Uterus (tissue), 4 donors: ENCODE measurements at places on chromosomes 2 and 18. TPM values are rescaled to one million over a fixed set of nuclear protein-coding genes. Genes with fewer than 3 reads are reported as not detected.

The WNT10A gene
- total RNA-seq: not detected

The ABCG5 gene
- not detected for total RNA-seq

The HDLBP gene
- total RNA-seq: 1,465 TPM

The OLA1 gene
- 52.6 TPM for total RNA-seq

The SERPINB3 gene
- not detected for total RNA-seq

The INHBB gene
- total RNA-seq: 5.4 TPM

The MC2R gene
- not detected for total RNA-seq

The ADGRF3 gene
- 0.21 TPM for total RNA-seq

The RAB11FIP5 gene
- total RNA-seq: 45.7 TPM

The ALPG gene
- total RNA-seq: not detected

The FOXI3 gene
- total RNA-seq: not detected

The CTNNA2 gene
- not detected for total RNA-seq

DNA sequence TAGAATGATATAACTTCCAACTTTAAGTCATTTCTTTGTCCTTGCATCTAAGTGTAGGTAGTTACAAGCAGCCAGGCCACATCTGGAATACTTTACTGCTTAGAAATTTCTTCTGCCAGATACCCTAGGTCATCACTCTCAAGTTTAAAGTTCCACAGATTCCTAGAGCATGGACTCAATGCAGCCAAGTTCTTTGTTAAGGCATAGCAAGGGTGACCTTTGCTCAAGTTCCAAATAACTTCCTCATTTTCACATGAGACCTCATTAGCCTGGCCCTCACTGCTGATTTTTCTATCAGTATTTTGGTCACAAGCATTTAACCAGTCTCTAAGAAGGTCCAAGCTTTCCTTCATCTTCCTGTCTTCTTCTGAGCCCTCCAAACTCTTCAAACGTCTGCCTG is 7.8 kb upstream of the UGT1A9 start:
- DNase-seq: no peak

GRCh38 chr2:39732482-39732881 is 46.6 kb downstream of the THUMPD2 start:
- DNase-seq: no peak

DNA sequence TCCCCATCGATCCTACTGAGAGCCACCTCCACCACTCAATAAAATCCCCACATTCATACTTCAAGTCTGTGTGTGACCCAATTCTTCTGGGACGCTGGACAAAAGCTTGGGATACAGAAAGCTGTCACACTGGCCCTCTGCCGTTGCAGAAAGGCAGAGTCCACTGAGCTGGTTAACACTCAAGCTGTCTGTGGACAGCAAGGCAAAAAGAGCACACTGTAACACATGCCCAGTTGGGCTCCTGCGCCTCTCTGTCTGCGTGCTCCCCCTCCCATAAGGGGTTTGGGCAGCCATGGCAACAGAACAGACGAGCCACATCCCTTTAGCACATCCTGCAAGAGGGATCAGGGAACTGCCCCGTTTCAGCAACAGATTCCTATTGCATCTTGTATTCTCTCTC is 106.9 kb upstream of the RGPD4 start:
- DNase-seq: no peak

DNA sequence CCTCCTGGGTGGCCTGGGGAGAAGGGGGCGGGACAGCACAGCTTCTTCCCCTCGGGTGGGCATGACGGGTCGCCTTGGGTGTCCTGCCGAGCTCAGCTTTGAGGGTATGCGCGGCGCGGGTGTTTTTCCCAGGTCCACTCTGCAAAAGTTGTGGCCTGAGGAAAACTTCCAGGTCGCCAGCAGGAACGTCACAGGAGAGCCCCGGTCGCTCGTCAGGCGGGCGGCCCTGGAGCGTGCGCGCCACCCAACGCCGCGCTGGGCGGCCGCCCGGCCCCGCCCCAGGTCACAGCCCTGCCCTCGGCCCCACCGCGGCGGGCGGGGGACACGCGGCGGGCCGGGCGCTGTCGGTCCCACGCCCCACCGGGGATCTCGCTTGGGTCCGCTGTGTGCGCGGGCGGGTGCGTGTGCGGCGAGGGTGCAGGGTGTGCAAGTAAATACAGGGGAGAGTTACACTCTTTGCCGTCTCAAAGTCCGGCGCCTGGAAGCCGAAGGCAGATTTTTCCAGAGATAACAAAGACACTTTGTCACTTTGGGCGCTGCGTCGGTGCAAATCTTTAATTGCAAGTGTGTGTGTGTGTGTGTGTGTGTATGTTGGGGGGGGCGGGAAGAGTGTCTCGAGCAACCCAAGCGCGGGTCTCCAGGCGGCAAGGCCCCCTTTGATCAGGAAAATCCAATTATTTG is 616 bp upstream of the SP5 start:
- DNase-seq: peak; percentile 57

GRCh38 chr2:31004257-31004656 is 134.0 kb downstream of the GALNT14 start:
- DNase-seq: no peak

- no peak for DNase-seq
These were observed 2.3 kb downstream of the PRKD3 start for GRCh38 chr2:37322368-37322767.

- DNase-seq: no peak
These were observed 11.8 kb upstream of the FTCDNL1 start for GRCh38 chr2:199862788-199863187.

DNA sequence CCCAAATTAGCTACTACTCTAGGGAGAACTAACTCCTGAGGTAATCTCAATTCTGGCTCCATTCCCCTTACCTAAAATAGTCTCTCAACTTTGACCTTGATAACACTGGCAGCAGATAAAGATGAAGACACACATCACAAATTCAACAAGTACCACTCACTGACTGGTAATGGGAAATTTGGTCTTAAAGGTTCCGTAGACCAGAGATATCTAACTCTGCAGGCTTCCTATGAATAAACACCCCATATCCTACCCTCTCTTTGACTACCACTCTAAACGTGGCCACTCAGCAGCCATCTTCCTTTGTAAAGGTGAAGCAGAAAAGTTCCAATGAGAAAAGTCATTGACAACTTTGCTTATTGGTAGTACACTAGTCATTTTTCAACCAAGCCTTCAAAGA is 38.6 kb upstream of the GALNT5 start:
- DNase-seq: no peak

GRCh38 chr18:77132369-77133050 is at the start of gene MBP:
TSS of gene MBP (minus strand) at chr18:77132783. CDS start at chr18:77105261, 27,522 bp downstream.
- peak; percentile 51 for DNase-seq

DNA sequence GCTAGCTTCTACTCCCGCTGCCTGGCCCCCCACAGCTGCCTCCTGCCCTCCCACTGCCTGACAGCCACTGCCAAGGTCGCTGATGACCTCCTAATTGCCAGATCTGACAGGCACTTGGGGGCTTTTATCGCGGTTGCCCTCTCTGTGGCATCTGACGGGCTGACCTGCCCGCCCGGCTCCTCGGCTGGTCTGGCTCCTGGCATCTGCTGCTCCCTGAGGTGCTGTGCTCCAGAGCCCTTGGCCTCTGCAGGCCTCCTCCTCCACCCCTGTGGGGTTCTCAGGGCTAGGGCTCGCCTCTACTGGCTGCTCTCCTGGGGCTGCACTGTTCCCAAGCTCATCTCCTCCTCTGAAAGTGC is 43.1 kb downstream of the INHBB start:
- DNase-seq: peak; percentile 5

GRCh38 chr2:100197631-100198153 is 55.3 kb upstream of the AFF3 start:
- peak; percentile 76 for DNase-seq

- peak; percentile 30 for DNase-seq
These were observed 118.3 kb upstream of the CWC22 start for GRCh38 chr2:180125245-180125962.

DNA sequence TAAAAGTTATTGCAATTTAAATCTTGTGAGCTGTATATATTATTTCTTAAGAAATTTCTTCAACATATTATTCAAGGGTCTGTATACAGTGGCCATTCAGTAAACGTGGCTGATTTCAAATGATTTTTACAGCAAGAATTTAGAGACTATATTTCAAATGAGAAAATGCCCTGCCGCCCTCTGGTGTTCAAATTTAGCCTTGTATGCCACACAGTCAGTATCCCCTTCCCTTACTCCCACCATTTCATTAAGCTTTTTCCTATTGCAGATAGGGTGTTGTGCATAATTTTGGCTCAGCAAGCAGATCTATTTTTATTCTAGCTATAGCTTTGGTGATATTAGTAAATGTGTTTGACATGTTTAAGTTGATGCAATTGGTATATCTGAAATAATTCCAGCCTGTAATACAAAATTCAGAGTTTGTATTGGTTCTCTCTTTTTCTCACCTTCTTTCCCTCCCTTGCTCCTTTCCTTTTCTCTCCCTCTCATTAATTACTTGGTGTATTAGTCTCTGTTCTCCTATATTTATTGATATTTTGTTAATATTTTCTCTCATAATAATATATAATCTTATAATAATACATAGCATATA is 22.8 kb upstream of the SCN7A start:
- peak; percentile 23 for DNase-seq

DNA sequence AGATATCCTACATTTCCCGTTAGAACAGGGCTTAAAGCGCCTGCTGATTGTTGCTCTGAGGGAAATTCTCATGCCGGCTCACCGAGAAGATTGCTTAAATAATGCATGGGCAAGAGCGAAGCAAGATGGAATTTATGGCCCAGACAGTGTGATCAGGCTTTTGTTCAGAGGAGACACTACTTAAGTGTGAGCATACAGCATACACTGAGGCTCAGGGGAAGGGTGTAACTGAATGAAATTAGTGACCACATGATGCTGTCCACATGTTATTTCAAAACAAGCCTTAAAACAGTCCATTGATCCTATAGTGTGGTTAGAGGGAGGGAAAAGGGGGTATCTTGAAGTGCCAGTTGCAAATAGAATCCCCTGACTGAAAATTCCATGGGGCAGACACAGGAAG is 125.5 kb downstream of the RAPGEF4 start:
- DNase-seq: no peak

DNA sequence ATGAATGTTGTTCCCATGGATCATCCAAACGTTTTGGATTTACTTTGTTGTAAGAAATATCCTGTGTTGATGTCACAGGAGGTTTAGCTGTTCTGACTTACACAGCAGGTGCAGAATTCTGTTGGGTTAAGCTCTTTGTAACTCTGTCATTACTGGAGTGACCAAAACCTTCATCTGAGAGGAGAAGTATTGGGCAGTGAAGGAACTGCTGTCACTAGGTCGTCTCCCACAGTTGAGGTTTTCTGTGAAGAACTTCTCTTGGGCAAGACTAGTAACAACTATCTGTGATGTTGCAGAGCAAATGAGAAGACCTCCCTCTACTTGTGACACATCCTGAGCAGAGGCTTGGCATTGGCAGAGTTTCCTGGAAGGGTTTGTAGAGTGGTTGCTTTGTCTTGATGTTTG is 2.9 kb downstream of the SPTBN1 start:
- DNase-seq: no peak

DNA sequence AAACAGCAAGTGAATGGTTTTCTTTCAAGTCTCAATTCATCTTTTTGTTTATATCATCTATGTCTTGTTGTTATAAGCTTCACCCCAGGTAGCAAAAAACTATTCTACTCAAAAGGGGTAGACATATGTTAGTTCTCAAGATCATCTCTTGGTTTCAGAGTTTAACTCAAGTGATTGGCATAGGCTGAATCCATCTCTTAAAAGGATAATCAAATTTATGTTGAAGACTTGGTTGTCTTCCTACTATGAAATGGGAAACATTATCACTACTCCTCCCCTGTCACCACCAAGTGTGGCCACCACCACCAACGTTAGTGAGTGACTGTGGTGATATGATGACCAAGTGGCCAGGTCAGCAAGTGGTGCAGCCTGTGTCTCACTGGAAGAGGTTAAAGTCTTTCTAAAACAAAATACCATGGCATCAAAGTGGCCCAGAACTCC is 1.5 kb downstream of the IL1B start:
- DNase-seq: no peak

DNA sequence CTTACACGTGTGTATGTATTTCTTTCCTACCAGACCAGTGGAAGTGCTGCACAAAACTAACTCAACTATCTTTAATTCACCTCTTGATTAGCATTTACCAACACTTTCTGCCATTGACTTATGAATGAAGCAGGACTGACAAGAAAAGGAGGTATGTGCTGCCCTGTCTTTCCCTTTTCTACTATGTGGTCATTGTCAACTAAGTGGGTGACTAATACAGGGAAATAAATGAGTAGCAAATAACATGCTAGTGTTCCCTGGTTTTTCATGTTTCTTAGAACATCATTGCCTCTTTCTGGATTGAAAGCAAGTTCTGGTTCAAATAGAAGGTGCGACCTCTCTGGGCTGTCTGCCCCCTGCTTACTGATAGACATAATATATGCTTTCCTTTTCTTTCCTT is 58.0 kb downstream of the LINC00305 start:
- no peak for DNase-seq

- no peak for DNase-seq
These were observed 402.3 kb downstream of the LRATD1 start for GRCh38 chr2:15034860-15035259.

DNA sequence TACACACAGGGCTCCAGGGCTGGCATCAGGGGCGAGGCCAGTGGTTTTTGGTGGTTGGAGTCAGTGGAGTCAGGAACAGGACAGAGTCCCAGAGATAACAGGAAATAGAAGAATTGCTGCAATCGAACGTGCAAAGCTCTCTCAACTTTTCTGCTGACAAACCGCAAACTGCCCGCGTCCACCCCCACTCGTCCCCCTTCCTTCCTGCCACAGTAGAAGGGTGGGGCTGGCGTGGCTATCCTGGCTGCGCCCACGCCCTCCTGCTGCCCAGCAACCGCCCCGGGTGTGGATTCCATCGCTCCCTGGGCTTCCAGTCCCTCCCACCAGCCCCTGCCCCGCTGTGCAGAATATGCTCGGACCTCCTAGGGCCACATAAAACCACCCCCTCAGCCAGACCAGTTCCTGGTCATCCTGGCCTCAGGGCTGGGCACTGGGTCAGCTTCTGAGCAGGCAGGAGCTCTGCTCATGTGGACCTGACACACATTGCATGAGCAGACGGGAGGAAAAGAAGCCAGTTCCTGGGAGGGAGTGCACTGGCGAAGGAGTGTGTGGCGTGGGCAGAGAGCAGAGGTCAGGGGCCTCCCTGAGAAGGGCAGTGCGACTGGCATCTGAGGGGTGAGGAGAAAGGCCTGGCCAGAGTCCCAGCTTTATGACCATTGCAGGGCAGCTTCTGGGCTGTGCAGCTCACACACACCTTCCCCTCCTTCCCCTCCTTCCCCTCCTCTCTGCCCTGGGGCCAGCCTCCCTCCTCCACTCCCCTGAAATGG is 85.4 kb upstream of the ATG16L1 start:
- no peak for DNase-seq

DNA sequence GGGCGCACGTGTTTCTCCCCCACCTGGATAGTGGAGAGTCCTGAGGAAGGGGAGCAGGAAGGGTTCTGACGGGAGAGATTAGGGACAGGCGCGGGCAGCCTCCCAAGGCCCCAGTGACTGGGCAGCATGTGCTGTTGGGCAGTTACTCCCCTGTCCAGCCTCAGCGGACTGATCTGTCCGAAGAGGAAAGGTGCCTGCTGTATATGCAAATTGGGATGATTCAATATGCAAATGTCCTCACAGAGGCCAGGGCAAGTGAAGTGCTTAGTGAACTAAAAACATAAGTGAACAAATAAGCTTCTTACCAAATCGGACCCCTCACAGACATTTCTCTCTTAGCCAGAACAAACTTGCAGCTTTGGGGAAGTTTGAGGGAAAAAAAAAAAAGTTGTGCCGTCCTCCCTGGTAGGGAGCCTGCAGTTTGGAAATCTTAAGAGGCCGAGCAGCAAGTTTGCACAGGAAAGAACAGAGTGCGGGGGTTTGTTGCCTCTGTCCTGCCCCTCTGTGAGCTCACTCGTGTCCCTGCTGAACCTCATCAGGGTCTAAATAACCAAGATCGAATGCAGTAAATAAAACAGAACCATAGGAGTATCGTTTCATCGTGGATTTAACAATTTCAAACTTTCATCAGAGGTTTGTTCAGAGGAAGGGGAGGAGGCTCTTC is 141.4 kb downstream of the KCTD1 start:
- no peak for DNase-seq

- no peak for DNase-seq
These were observed 32.1 kb downstream of the ZFP36L2 start for GRCh38 chr2:43194121-43194869.
